ENCODE measurements at places on chromosomes 6 and 20.

- no peak for DNase-seq
Observed at GRCh38 chr6:9428421-9429172, 986.3 kb downstream of the TFAP2A start.

DNA sequence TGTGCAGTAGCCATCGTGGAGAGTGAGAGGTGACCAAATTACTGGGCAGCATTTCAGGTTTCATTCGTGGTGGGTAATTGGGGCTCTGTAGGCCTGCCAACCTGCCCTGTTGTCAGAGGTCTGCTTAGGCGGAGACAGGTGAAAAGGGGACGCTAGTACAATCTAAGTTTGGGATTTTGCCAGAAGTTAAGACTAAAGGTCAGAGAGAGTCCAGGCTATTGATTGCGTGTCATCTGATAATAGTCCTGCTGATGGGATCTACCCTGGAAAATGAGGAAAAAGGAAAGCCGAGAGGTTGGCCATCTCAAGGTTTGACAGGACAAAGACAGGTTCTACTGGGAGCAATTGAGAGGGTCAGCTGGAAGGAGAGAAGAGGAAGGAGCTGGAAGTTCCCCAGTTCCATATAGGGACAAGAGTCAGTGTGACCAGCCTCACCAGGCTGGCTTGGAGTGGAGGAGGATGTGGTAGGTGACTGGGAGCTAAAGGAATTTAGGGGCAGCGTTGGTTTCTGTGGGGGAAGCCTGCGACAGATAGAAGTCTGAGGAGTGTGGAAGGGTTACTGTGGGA is 10.9 kb downstream of the ARFGEF2 start:
- DNase-seq = no peak

DNA sequence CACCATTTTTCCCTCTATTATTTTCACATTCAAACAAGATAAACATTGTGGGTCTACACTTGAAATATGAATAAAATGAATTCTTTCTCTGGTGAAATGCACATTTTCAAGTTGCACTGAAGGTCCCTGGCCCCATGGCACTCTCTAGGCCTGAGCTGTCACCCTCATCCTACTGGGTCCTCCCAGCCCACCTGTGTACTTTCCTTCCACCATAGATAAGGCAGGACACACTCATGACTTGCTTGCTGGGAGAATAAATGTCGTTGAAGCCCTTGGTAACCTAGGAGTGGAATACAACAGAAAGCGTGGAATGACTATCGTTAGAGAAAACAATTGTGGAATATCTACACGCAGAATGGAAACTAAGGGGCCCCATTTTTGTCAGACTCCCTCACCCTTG is 101.0 kb upstream of the QKI start:
- DNase-seq = no peak

- no peak for DNase-seq
Observed at GRCh38 chr20:59289994-59290393, 10.4 kb upstream of the EDN3 start.

DNA sequence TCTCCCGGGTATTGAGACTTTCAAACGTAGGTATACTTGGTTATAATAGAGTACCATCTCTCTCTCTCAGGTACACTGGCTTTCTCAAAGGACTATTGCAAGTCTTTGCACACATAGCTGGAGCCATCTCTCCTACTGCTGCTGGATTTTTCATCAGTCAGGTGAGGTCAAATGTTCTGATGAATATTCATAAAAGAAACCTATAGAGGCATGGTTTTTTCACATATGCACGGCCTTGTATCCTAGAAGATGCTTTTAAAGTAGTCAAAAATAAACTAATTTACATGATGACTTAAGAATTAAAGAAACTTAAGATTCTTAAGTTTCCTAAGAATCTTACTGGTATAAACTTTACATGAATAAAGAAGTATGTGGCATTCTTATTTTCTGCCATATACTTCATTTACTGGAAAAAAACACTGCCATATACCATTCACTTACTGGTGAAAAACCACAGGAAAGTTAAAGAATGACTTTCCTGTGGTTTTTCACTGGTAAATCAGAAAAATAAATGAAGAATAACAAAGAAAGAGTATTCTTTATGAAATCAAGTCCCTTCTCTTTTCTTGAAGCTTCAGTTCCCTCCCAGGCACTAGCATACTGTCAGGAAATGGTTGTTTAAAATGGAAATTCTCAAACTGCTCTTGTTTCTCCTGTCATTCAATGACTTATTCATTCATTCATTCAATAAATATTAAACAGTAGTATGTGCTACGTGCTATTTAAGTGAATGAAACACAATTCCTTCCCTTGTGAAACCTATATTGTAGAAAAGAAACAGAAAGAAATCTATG is 23.5 kb downstream of the SLC17A4 start:
- no peak for DNase-seq

GRCh38 chr6:40907198-40907701 is 131.8 kb downstream of the UNC5CL start:
- no peak for DNase-seq

GRCh38 chr6:125743604-125744003 is 5.8 kb upstream of the HEY2 start:
- DNase-seq = no peak

- DNase-seq = no peak
Observed at GRCh38 chr20:1622450-1622849, 2.6 kb upstream of the SIRPB1 start.

DNA sequence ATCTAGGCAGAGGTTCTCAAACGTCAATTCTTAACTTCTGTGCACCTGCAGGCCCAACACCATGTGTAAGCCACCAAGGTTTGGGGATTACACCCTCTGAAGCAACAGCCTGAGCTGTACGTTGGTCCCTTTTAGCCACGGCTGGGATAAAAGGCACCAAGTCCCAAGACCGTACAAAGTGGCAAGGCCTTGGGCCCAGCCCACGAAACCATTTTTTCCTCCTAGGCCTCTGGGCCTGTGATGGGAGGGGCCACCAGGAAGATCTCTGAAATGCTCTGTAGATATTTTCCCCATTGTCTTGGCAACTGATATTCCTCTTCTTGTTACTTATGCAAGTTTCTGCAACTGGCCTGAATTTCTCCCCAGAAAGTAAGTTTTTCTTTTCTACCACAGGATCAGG is 4.5 kb upstream of the FAM184A start:
- DNase-seq = no peak

- DNase-seq = no peak
Observed at GRCh38 chr6:132715204-132715603, 1.3 kb upstream of the VNN1 start.

DNA sequence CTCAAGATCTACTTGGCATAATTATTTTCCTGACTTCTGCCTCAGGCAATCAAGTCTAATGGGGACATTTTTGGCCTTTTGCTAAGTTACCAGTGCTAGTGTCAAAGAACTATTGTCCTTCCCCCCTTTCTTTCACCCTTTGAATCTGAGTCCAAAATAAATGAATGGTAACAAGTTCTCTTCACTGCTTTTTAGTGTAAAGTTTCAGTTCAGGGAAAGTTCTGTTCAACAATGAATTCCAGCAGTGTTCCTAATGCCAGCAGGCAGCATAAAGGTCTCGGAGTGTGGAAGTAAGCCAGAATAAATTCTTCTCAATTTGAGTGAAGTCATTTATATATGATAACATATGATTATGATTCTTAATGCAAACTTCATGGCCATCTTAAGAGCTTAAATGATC is 20.8 kb upstream of the TSPYL1 start:
- no peak for DNase-seq

- DNase-seq = no peak
Observed at GRCh38 chr6:11222385-11223277, 9.8 kb downstream of the NEDD9 start.

GRCh38 chr6:89758830-89759229 is 60.8 kb downstream of the MDN1 start:
- DNase-seq = no peak

GRCh38 chr6:45843848-45844521 is 171.7 kb downstream of the CLIC5 start:
- DNase-seq = no peak

- no peak for DNase-seq
Observed at GRCh38 chr6:126064257-126064747, 78.0 kb downstream of the TRMT11 start.

DNA sequence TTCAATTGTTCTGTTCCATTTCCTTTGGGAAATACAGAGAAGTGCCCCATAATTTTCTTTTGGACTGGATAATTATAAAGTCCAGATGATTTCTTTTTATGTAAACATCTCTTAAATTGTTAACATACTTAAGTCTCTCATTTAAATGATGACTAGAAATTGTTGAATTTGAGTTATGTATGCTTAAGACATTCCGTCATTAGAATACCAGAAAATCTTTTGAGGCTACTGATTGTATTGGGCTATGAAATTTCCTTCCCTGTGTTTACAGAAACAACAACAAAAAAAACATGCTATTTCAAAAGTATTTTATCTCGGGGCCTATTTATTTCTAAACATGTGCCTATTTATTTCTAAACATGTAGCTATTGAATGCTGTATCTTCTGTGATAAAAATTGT is 125.4 kb downstream of the SH3BGRL2 start:
- DNase-seq = no peak

DNA sequence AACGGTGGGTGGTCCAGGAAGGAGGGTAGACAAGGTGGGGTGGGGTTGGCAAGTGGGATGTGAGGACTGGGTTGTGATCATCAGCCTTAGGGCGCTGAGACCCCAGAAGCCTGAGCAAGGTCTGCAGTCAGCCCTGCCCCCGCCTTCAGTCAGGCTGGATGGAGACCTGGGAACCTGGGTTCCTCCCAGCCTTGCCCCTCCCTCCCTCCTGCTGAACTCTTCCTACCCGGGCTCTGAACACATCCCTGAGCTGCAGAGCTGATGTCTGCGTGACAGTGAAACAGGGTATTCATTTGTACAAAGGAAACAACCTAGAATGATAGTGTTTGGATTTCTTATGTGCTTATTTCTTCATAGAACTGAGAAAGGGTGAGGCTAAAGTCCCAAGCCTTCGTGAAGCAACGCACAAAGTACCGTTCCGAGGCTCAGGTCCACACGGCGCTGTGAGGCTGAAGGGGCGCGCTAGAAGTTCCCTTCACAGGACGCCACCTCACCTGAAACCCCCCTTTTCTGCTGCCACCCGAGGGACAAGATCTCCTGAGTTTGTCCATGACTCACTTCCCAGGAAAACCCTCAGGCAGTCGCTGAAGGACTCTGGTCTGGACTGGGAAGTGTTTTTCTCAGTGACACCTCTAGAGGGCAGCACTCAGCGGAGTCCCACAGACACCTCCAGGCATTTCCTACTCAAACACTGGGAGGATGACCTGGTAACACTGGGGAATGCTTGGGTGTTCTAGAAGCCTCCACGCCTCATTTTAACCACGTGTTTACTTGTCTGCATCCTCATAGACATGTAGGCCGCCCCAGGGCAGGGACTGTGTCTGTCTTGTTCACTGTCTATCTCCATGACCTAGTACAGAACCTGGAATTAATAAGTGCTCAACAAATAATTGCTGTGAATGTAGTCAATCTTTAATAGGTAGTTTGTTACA is 1.2 kb downstream of the GSTA5 start:
- DNase-seq = no peak

DNA sequence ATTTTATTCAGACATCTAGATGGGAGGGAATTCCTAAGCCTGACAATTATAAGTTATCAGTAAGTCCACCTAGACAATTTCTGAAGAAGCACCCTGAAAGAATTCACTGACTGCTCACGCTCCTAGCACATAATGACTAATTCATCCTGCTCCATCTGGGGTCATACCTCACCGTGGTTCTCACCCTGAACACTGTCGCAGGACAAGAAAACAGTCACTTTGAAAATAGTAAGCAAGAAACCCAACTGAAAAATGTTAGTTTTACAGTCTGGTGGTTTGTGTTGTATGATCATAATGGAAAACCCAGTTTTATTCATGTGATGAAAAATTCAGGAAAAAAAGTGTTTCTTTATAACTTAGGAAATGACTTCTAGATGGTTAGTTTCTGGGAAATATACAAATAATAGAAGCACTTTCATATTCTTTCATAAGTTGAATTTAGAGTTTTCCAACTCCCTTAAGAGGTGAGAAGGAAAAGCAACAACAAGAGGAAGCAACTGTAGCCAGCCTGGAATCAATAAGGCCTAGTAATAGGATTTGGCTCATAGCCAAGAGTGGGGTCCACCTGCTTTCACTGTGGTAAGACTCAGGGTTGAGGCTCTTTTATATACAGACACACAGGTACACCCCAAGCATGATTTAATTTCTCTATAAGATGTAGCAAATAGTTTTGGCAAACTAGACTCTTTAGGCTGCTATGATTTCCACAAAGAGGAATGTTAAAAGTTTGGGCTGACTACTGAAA is 94.1 kb downstream of the HIVEP2 start:
- no peak for DNase-seq

GRCh38 chr6:6314596-6314995 is 5.9 kb downstream of the F13A1 start:
- no peak for DNase-seq

DNA sequence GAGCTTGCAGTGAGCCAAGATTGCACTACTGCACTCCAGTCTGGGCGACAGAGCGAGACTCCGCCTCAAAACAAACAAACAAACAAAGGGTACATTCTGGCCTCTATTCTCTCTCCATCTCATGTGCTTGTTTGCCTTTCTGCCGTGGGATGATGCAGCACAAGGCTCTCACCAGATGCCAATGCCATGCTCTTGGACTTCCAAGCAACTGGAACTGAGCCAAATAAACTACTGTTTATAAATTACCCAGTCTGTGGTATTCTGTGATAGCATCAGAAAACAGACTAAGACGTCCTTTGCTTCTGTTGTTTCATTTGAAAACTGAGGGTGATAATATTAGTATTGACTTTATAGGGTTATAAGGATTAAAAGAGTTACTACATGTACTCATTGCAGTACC is 3.6 kb upstream of the BRD2 start:
- no peak for DNase-seq

DNA sequence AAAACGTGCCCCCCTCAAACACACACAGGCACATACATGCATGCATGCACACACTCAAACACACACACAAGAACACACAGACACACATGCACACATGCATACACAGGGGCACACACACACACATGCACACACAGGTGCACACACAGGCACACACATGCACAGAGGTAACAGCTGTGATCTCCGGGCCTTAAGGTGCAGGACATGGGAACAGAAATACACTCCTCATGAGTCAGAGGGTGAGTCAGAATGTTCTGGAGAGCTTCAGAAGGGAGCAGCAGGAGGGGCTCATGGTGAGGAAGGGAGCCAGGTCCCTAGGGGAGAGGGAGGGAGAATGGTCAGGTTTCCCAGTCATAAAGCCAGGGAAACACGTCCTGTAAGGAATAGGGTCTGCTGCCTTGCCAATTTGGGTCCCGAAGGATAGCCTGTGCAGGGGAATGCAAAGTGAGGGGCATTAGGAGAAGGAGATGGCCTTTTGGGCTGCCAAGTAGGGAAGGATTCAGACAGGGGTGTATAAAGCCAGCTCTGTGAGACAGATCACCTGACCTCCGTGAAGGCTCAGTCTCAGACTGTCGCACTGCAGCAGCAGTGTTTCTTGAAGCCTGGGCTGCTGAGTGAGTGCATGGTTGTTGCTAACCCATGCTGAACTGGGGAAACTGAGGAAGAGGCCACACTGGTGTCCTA is 123.9 kb downstream of the MAFB start:
- DNase-seq = no peak
